ENCODE measurements at places on chromosomes 7 and 10.

DNA sequence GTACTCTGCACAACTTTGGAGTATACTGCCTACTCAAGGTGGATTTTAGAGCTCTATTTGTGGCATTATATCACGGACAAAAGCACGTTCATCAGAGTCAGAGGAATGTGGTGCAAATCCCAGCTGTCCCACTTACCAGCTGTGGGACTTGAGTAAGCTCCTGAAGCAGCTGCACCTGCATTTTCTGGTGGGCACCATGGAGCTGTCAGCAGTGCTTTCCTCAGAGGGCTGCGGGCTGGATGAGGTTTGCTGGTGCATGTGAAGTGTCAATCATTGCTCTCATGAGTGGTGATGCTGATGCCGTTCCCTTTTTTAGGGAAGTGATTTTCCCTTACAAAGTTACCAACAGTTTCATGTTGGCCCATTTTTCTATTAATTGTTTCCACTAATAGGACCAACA lies 53.4 kb downstream of the EGFR start:
- no peak for DNase-seq

DNA sequence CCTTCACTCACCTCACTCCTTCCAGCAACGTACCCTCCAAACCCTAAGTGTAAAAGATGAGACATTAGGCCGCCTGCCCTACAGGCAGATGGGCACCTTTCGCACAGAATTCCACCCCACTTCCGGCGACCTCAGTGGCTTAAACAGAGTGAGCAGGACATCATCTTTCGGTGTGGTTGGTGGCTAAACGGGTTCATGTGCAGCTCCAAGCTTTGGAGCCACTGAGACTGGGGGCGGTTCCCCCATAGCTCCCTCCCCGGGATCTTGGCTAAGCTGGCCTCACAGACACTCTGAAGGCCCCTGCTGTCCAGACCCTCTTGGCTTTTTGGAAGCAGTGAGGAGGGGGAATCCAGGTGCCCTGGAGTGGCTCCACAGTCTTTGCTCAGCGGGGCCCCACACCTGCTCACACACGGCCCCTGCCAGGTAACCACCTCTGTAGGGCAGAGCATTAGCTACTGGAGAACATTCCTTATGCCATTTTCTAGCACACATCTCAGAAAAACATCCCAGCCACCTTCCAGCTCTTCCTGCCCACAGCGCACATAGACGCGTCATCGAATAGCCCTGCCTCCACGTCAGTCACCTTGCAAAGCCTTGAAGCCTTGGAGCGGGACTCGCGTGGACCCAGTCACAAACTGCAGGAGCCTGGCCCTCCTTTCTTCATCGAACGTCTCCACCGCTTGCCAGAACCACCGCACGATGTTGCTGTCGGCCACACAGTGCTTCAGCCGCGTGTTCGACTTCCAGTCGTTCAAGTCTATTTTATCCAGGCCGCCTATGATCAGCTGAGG lies 108.8 kb downstream of the SMURF1 start:
- DNase-seq: no peak

DNA sequence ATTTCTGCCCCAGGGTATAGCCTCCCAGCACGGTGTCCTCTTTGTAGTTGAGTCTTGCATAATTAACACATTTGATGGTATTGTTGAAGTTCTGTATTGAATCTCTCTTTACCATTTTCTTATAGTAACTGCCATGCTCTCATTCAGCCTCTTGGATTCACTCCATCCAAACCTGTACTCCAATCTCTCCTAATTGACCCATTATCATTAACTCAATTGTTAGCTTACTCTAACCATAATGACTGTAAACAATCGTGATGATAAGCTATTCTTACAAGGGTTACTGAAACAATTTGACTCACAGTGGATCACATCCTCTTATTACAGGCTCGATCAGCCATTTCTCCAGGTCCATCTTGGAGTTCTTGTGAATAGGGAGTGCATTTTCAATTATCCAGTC lies 191.9 kb upstream of the AGK start:
- DNase-seq: no peak

GRCh38 chr10:14172336-14172950 lies 158.3 kb downstream of the FRMD4A start:
- no peak for DNase-seq

- no peak for DNase-seq
These were observed 8.7 kb upstream of the ESYT2 start for GRCh38 chr7:158837790-158838637.

DNA sequence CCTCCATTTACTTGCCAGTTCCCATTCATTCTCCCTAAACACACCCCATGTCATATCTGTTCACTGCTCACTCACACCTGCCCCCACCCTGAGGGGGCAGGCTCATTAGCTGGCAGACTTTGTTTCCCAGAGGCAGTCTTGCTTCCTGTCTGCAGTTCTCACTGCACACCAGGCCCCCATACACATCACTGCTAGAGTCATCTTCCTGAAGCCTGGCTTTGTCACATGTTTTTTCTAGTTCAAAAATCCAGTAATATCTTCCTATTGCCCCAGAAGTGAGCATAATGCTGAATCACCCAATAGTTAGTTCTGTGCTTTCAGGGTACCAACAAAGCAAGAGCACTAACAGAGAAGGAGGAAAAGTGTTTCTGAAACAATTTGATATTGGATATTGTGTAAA lies 1.9 kb downstream of the LRRC72 start:
- no peak for DNase-seq

GRCh38 chr7:47513741-47514241 lies 68.1 kb downstream of the TNS3 start:
- DNase-seq: peak; percentile 29

DNA sequence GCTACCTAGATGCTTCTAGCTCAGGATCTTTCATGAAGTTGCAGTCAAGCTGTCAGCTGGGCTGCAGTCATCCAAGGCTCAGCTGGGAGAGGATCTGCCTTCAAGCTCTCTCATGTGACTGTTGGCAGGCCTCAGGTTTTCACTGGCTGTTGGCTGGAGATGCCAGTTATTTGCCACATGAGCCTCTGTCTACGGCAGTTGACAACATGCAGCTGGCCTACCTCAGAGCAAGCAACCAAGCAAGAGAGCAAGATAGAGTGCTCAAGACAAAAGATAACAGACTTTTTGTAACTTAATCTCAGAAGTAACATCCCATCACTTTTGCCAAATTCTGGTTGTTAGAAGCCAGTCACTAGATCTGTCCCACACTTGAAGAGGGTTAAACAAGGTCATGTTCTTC lies 125.8 kb downstream of the TPST1 start:
- DNase-seq: no peak

DNA sequence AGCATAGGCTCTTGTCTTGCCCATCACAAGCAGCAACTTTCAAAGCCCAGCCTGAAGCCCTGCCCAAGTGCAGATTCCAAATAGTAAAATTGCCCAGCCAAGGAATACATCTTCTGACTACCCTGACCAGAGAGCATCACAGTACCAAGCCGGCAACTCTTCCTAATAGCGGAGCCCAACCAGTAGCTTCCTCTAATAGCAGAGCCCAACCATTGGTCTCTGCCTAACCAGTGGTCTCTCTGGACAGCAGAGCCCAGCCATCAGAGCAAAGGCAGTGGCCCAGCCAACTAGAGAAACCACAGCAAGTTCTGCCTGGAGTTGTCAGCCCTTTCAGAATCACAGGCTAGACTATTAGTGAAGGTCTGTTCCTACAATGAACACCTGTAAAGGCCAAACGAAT lies 285.6 kb downstream of the HGF start:
- DNase-seq: peak; percentile 70

DNA sequence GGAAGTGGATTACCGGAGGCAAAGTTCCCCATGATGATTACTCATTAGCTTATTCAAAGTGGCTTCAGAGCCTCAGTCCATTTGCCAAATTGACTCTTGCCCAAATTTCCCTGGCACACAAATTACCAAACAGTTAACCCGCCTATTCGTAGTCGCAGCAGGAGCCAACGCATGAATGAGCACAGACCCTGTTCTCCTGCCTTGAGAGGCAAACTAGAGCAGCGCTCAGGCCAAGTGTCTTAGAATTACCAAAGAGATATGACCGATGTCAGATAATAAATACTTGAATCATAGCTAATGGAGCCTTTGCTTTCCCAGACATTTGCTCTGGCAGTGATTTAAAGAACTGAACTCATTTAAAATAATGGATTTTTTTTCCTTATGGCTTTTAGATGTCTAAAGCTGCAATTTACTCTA lies 64.9 kb downstream of the CTTNBP2 start:
- peak; percentile 58 for DNase-seq

DNA sequence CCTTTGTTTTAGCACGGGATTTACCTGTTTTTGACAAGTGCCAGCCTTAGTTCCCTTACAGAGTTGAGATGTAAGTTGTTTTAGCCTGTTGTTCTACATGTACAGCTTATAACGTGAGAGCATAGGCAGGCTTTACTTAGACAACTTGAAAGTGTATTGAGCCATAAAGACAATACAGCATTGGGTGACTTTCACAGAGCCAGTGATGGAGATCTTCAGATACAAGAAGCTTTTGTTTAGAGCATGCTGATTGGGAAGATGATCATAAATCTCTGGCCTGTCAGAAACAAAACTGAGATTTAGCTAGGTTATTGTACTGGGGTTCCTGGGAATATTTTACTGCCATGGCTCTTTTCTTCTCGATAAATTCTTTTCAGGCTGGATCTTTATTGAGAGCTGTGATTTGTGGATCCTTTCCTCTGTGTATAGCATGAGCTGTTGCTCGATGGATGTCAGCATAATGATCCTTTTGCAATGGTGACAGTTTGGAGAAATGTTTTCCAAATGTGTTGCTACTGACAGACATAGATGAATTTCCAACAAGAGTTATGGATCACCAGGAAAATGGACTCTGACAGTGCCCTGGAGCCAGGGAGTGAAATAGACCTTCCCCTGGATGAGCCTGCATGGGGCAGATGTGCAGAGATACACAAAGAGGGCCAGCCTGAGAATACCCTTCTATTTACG lies 30.2 kb downstream of the LHFPL3 start:
- DNase-seq: no peak

GRCh38 chr7:55571511-55572377 lies 558 bp downstream of the VOPP1 start:
- peak; percentile 80 for DNase-seq

- DNase-seq: no peak
These were observed 803.2 kb downstream of the LRMDA start for GRCh38 chr10:76234499-76235226.

GRCh38 chr10:42477170-42477569 lies 161.2 kb downstream of the ZNF33B start:
- no peak for DNase-seq

DNA sequence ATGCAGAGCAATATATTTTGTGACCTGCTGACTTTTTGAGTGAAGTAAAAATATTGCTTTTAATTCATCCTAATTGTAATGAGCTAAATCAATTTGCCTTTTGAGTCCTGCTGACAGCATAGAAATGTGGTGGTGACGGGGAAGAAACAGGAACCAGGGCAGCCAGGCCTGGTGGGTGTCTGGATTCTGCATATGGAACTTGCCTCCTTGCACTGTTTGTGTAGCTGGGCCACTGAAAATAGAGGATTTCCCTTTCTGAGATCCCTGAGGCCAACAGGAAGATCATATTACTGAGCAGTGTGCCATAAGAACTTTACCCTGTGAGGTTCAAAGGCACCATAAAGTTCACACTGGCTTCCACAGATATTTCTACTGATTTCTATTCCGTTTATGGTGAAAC lies 488.4 kb upstream of the AKR1E2 start:
- DNase-seq: no peak

- peak; percentile 4 for DNase-seq
These were observed 395.0 kb downstream of the THSD7A start for GRCh38 chr7:11436773-11437524.

DNA sequence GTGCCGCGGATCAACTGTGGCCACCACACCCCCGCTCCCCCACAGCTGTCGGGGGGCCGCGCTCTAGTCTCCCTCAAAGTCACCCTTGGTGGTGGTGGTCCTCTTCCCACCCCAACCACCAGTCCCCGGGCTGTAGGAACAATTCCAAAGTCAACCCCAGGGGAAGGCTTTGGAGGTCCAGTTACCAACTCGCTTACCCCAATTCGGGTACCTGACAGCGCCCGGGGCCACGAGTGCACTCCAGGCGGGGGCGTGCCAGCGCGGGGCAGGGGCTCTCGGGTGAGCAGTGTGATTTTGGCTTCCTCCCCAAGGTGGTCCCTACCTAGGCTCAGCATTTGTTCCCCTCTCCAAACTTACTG lies 584 bp upstream of the ZMIZ1 start:
- DNase-seq: no peak

DNA sequence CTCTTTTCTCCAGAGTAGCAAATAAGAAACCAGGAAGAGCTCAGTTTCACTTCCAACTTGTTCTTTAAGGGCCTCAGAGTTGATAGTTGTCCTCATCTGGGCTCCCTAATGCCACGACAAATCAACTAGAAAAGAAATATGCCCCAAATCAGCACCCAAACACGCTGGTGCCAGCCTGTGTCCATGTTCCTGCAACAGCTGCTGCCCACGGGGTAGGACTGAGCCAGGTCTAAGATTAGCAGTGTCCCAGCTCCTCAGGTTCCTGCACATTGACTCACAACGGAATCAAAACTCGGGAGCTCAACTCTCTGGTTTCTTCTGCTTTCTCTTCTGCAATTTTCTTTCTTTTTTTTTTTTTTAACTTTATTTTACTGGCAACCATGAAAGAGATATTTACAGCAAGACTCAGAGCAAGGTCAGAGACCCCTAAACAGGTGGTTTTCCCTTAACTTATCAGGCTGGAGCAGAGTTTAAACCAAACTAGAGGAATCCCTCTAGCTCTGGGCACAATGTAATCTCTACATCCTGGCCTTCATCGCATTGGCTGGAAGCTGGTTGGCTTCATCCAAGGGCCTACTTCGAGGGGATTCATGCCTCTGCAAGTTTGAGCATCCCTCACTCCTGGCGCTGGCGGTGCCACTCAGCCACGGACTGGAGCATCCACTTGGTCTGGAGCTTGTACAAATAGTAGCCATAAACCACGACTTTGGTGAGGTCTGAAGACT lies 126.1 kb downstream of the PFKFB3 start:
- DNase-seq: no peak

GRCh38 chr10:75234683-75235374 lies 928 bp downstream of the COMTD1 start:
- peak; percentile 85 for DNase-seq

- DNase-seq: no peak
These were observed 1245.7 kb upstream of the SORCS1 start for GRCh38 chr10:108410236-108410635.

DNA sequence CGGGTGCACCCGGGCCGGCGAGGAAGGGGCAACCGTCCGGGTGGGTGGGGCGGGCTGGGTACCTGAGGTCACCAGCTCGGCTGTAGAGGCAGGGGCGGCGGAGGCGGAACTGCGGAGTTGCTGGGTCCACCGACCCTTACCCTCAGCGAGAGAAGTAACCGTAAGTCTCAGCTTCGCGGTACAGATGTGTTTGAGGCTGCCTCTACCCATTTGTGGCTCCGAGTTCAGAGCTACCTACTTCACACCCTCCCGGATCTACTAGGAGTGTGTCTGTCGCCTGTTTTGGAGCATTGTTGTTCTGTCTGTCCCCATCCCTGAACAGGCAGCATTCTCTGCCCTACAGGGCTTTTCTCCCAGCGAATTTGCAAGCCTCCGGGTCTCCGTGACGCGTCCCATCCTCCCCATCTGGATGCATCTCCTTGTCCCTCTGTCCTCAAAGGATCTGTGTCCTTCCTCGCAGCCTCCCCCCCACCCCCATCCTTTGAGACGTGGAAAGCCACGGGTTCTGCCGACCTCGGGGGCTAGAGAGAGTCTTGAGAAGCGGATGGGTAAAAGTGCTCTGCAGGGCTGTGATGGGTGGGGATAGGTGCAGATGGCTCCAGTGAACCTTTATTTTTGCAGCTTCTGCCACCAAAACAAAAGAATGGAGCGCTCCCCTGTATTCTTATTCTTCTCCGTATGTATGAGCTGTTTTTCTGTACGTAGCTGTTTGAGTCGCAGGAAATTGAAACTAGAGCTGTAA lies 757 bp downstream of the ANKIB1 start:
- DNase-seq: peak; percentile 1

- DNase-seq: no peak
These were observed 19.1 kb upstream of the LEP start for GRCh38 chr7:128221929-128222403.

- DNase-seq: peak; percentile 98
These were observed at the start of gene ERLIN1 for GRCh38 chr10:100185364-100186252. Gene ERLIN1 (minus strand): TSS chr10:100186029. CDS start chr10:100185626, 403 bp downstream.

Measured in neural progenitor cell (in vitro differentiated cells).